ENCODE measurements at places on chromosomes 2 and 18. TPM values are rescaled to one million over a fixed set of nuclear protein-coding genes. Genes with fewer than 3 reads are reported as not detected.

- no peaks in the 10 kb centered on the region for H3K36me3 ChIP-seq
- H3K27ac ChIP-seq: no peak overlapping the region
- H3K4me3 ChIP-seq: no peak overlapping the region
Measured at GRCh38 chr2:227115761-227116160, 48.2 kb downstream of the COL4A4 start.

- no peaks in the 10 kb centered on the region for H3K4me1 ChIP-seq
- peak; percentile 70 for DNase-seq
- no peaks in the 10 kb centered on the region for H3K27me3 ChIP-seq
Measured at GRCh38 chr2:75142081-75142480, 57.2 kb downstream of the TACR1 start.

Gene DYNAP
- total RNA-seq: not detected

DNA sequence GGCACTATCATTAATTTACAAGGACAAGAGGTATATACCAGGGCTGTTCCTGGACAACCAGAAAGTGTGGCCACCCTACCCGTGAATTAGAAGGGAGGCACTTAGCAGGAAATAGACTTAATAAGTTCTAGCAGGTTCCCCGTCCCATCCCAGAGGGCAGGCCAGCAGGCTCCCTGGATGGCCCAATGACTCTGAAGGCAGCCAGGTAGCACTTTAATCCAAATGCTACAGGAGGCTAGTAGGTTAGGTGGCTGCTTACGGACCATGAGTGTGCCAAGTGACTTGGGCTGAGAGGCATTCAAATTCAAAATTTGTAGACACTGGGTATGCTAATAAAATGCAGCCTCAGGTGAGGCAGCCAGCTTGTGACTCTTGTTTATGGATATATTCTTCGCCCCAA, 123.9 kb downstream of the UXS1 start:
- H3K27ac ChIP-seq: peak overlapping the region; percentile 6
- H3K27me3 ChIP-seq: peaks cover 9% of the 10 kb centered on the region
- H3K4me3 ChIP-seq: no peak overlapping the region
- H3K36me3 ChIP-seq: no peaks in the 10 kb centered on the region
- H3K4me1 ChIP-seq: peaks cover 67% of the 10 kb centered on the region

GRCh38 chr2:36359067-36359466, 3.5 kb downstream of the CRIM1 start:
- peaks cover 68% of the 10 kb centered on the region for H3K4me1 ChIP-seq
- peak overlapping the region; percentile 94 for H3K27ac ChIP-seq
- no peak for DNase-seq
- H3K36me3 ChIP-seq: no peaks in the 10 kb centered on the region
- no peaks in the 10 kb centered on the region for H3K27me3 ChIP-seq

Gene OSBPL6
- total RNA-seq: 3.3 TPM

DNA sequence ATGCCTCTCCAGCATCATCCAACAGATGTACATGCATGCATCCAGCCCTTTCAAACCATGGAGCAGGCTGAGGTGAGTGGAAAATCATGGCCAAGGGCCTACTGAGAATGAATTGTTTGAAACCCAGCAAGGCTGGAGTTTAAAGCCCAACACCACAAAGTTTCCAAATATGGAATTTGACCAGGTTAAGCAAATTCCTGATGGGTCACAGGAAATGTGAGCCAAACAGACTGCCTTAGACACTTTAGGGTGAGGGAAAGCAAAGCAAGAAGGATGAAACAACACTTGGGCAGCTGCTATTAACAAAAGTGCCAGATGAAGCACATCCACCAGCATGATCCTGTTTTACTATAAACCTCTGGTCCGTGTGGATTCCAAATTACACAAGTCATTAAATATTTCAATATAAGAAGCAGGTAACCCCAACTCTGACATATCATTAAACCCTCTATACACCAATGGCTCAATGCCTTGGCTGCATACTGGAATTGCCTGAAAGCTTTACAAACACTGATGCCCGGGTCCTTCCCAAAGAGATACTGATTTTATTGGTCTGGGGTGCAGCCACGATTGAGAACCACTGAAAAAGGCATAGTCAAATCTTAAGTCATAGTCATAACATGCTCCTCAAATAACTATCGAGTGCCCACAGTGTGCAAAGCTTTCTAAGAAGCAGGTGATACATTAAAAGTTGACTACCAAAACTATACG, 9.1 kb downstream of the KLF7 start:
- peaks cover 100% of the 10 kb centered on the region for H3K4me1 ChIP-seq
- no peaks in the 10 kb centered on the region for H3K27me3 ChIP-seq
- no peak for DNase-seq
- H3K36me3 ChIP-seq: no peaks in the 10 kb centered on the region
- H3K4me3 ChIP-seq: no peak overlapping the region

DNA sequence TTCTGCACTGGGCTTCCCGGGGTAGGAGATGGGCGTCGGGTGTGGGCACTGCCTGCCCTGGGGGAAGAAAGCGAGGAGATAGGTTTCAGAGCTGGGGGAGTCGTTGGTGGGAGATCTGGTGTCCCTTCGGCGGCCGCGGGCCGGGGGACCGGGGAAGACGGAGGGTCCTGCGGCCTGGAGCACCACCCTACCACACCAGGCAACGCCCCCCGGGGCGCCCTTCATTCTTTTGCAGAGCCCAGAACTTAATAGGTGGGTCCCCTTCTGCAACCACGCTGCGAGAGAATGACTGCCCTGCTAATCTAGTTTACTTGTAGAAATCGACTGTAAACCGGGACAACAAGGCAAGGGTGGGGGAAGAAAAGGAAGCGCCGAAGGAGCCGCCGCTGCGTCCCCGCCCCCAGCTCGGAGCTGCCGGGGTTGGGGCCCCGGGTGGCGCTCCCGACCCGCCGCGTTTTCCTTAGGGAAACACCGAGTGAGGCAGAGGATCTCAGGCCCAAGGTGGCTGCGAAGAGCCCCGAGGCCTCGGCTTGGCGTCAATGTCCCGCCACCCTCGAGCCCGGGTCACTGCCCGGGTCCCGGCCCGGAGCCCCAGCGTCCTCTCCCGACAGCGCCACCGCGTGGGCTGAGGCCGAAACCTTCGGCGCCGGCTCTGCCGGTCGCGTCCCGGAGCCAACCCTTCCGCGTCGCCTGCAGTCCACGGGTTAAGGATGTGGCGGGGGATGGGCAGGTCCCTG, 5.4 kb upstream of the SATB2 start:
- peaks cover 29% of the 10 kb centered on the region for H3K4me1 ChIP-seq
- peaks cover 84% of the 10 kb centered on the region for H3K27me3 ChIP-seq
- H3K36me3 ChIP-seq: no peaks in the 10 kb centered on the region
- peak; percentile 87 for DNase-seq
- no peak overlapping the region for H3K27ac ChIP-seq

GRCh38 chr18:46843372-46843771, 73.9 kb downstream of the PIAS2 start:
- no peaks in the 10 kb centered on the region for H3K27me3 ChIP-seq
- H3K4me1 ChIP-seq: no peaks in the 10 kb centered on the region
- no peaks in the 10 kb centered on the region for H3K36me3 ChIP-seq
- no peak overlapping the region for H3K27ac ChIP-seq

DNA sequence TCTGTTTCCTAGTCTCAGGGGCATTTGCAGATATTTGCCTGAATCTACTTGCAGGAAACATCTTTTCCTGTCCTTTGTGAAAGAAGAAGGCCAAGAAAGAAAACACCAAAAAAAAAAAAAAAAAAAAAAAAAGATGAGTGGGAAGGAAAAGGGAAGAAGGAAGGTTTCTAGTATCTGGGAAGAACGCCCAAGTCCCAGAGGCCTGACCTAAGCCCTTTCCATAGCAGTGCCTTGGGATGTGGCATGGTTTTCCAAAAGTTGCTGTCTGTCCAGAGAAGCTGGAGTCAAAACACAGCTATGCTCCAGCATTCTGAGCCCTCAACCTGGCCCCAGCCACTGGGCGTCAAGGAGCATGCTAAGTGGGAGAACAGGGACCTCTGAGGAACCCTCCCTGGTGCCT, 123.5 kb downstream of the INHBB start:
- H3K4me1 ChIP-seq: peaks cover 24% of the 10 kb centered on the region
- DNase-seq: no peak
- peaks cover 3% of the 10 kb centered on the region for H3K27me3 ChIP-seq
- H3K4me3 ChIP-seq: no peak overlapping the region
- H3K36me3 ChIP-seq: no peaks in the 10 kb centered on the region
- peak overlapping the region; percentile 35 for H3K27ac ChIP-seq

Gene GPR45
- not detected for total RNA-seq

Gene ST8SIA5
- 0.26 TPM for total RNA-seq

GRCh38 chr2:39379643-39380524, 57.2 kb downstream of the MAP4K3 start:
- H3K27me3 ChIP-seq: no peaks in the 10 kb centered on the region
- no peaks in the 10 kb centered on the region for H3K36me3 ChIP-seq
- peaks cover 31% of the 10 kb centered on the region for H3K4me1 ChIP-seq
- no peak overlapping the region for H3K4me3 ChIP-seq
- no peak for DNase-seq
- H3K27ac ChIP-seq: peak overlapping the region; percentile 40

DNA sequence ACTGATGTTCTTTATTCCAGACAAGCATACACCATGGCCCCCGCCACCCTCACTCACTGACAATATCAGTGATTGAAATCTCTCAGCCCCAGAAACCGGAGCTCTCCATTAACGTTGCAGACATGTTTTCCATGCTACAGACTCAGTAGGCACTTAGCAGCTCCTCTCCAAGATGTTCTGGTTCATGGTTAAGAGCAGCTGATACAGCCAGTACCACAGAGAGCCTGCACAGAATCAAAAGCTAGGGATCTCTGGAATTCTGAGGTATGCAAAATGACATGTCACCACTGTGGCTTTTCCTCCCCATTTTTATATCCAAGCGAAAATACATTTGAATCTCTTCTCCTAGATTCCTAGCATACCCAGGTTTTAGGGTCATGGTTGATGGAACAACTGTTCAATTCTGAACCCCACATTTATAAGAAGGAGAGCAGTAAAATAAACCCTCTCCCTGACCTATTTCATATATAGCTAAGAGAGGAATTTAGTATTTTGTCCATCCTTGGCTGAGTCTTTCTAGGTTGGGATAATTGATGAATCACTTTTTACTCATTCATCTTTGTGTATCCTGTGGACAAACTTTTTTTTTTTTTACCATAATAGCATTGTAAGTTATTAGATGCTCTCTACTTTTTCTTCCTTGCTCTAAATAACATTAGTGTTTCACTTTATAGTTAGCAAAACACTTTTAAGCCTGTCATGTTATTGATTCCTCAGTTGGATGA, 488.4 kb upstream of the PIK3C3 start:
- no peak overlapping the region for H3K27ac ChIP-seq
- no peaks in the 10 kb centered on the region for H3K4me1 ChIP-seq
- H3K36me3 ChIP-seq: no peaks in the 10 kb centered on the region
- H3K4me3 ChIP-seq: no peak overlapping the region
- no peak for DNase-seq

- H3K27ac ChIP-seq: peak overlapping the region; percentile 72
- no peak overlapping the region for H3K4me3 ChIP-seq
- H3K4me1 ChIP-seq: peaks cover 30% of the 10 kb centered on the region
Measured at GRCh38 chr2:146939991-146940685, 904.7 kb upstream of the ACVR2A start.
